NK-92 treated with Interleukin-12 subunit alpha and Interleukin-12 subunit beta, amount 100 ng/mL, for 24 hours (cell line): ENCODE measurements at places on chromosomes 6 and 20.

- no peak for DNase-seq
Observed at GRCh38 chr6:75711173-75711572, 37.9 kb upstream of the MYO6 start.

DNA sequence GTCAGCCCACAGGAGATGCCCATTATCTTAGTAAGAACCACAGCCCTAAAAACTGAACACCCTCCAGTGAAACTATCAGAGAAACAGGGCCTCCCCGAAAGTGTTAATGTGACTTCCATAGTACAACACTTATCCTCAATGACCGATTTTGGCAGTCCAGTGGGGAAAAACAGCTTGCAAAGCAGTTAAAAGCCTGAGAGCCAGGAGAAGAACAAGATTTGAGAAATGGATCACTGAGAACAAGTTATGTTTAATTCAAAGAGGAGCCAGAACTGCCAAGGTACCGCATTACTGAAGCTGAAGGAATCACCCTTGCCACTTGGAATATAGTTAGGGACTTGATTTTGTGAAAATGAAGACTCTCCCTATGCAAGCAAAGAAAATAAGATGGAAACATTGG, 236.9 kb downstream of the QKI start:
- no peak for DNase-seq

- DNase-seq = no peak
Observed at GRCh38 chr6:127190552-127190951, 72.1 kb downstream of the RSPO3 start.

GRCh38 chr6:88920088-88920487, 43.3 kb downstream of the RNGTT start:
- no peak for DNase-seq

GRCh38 chr6:36677059-36677749, 1.3 kb upstream of the CDKN1A start:
- no peak for DNase-seq

DNA sequence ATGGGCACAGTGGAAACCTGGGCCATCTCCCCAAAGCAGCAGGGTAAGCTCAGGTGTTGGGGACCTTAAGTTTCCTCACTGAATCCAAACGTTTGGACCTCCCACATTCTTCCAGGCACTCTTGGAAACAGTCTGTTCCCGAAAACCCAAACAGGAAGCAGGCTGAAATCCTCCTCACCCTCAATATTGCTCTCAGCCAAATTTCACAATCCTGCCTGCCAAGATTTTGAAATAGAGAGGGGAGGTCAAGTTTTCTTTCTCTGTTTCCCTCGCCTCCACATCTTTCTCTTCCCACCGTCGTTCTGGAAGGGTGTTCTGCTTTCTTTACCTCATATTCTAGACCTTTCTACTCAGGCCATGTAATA, 392.0 kb upstream of the SASH1 start:
- no peak for DNase-seq

DNA sequence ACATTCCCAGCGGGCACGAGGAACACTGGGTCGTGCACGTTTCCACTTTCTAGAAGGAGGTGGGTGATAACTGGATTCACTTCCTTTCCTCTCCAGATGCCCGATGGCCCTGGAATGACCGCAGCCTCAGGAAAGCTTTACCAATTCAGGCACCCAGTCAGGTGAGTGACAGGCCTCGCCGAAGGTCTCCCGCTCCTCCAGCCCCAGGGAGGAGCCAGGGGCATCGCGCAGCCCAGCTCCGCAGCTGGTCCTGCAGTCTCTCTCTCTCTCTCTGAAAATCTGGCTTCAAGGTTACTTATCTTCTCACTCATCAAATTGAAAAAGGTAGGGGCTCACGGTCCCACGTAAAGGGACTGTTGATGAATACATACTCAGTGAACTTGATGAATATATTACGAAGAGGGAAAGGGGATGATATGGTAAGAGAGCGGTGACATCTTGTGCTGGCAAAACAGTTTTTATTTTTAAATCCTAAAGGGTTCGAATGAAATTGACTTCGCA, 891 bp downstream of the RIPPLY2 start:
- DNase-seq = no peak

DNA sequence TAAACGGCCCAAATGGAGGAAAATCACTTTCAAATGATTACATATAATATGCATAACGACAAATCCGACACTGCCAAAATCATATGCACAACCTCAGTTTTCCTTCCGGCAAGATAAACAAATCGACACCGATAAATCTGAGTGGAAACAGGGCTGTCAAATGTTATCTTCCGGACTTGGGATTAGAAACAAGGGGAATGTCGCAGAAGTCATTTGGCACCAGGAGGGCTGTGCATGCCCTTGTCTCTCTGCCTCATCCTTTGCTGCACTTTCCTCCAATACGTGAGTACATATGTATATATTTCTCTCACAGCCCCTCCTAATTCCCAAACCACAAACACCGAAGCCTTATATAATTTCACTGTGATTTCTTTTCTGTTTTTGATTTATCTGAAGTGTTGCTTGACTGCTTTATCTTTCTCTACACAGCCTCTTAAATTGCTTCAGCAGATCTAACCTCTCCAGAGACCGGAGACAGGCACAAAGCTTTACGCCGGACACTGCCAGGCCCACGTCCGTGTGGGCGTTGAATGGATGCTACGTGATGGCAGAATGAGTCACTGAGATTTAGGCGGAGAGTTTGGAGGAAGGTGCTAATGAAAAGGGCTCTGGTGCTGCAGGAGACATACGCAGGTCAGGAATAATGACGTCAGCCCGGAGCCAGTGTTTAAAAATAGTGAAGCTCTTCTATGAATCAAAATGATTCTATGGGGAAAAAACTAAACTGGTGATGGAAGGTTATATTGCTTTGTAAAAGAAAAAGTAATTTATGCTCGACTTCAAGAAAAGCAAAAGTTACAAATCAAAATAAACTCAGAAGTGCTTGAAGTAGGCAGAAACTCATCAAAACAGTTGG, 21.0 kb upstream of the PRELID3B start:
- no peak for DNase-seq

GRCh38 chr6:30446259-30446658, 43.0 kb upstream of the HLA-E start:
- DNase-seq = no peak

DNA sequence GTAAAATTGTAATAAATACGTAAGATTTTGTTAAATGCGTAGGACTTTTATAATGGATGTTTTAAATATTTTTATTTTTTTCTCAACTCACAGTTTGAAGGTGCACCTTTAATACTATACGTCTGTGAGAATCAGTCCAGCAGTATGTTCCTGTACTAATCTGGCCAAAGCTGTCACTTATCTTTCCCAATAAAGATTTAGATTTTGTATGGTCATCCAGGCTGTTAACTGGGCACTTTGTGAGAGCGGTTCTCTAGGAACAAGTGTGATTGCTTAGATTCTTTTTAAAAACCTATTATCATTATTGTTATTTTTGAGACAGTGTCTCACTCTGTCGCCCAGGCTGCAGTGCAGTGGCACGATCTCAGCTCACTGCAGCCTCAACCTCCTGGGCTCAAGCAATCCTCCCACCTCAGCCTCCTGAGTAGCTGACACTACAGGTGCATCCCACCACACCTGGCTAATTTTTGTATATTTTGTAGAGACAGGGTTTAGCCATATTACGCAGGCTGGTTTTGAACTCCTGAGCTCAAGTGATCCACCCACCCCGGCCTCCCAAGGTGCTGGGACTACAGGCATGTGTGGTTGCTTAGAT, 1.7 kb downstream of the DCBLD1 start:
- DNase-seq = no peak

DNA sequence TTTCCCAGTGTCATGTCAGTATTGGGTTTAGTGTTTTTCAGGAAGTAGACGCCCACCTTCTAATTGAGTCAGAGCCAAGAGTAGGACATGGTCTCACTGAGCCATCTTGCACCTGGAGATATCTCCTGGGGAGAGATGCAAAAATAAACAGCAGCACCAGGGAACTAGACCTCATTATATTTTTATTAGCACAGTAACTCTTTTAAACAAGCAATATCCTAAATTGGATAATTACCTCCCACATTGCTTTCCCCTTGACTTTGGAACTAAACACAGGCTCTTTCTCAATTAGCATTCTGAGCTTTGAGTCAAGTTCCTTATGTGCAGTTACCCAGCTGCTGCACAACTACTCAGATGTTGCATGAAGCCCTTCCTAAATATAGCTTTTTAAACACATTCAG, 175.4 kb downstream of the IBTK start:
- DNase-seq = no peak

GRCh38 chr6:15380351-15380750, 134.5 kb downstream of the JARID2 start:
- DNase-seq = no peak

GRCh38 chr6:80673367-80673766, 566.9 kb downstream of the BCKDHB start:
- no peak for DNase-seq

DNA sequence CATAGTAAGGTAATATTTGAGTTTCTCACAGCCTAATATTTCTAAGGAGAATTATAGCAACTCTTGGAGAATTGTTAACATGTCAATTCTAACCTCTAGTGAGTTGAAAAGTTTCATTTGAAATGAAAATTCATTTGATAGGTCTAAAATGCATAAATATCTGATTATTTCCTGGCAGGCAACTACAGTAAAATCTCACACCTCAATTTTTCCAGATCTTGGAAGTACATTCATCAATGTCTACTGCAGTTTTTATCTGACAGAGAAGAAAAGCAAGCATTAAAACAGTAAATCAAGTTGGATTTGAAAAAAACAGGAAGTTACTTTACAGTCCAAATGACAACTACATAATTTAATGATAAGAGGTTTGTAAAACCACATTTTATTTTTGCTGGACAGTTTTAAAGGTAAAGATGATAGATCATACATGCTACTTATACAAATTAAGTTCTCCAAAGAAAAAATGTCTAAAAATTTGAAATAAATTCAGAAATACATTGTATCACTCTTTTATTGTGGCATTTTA, 631.3 kb downstream of the EYS start:
- no peak for DNase-seq

GRCh38 chr20:57517904-57518303, 7.0 kb downstream of the CTCFL start:
- no peak for DNase-seq

DNA sequence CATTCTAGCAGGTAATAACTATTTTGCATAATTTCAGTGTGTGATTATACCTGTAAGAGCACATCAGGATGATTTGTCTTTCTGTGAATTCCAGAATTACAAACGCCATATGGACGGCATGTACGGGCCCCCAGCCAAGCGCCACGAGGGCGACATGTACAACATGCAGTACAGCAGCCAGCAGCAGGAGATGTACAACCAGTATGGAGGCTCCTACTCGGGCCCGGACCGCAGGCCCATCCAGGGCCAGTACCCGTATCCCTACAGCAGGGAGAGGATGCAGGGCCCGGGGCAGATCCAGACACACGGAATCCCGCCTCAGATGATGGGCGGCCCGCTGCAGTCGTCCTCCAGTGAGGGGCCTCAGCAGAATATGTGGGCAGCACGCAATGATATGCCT, 122.7 kb downstream of the TMEM242 start:
- no peak for DNase-seq

GRCh38 chr6:166173281-166173951, 5.8 kb upstream of the TBXT start:
- no peak for DNase-seq
